Activated CD4-positive, alpha-beta T cell treated with anti-CD3 and anti-CD28 coated beads, Interleukin-2, amount 10 ng/mL, durations not matched to agents 7 days and 5 days (primary cell): ENCODE measurements at places on chromosomes 11 and 22. TPM values are rescaled to one million over a fixed set of nuclear protein-coding genes. Genes with fewer than 3 reads are reported as not detected.

The VWA5A gene
- total RNA-seq, result 6.8 TPM

The SEPTIN5 gene
- not detected for total RNA-seq

The NCR3LG1 gene
- 0.42 TPM for total RNA-seq

The BARX2 gene
- not detected for total RNA-seq

The KLHL35 gene
- 1.3 TPM for total RNA-seq

The PIWIL4 gene
- total RNA-seq, result 0.65 TPM

The GPR137 gene
- 32.2 TPM for total RNA-seq

The JAML gene
- 117 TPM for total RNA-seq

The TRIM34 gene
- 12.7 TPM for total RNA-seq

The RFPL3 gene
- total RNA-seq, result not detected

- H3K27ac ChIP-seq, result no peak overlapping the region
- no peaks in the 10 kb centered on the region for H3K27me3 ChIP-seq
- no peak overlapping the region for H3K4me3 ChIP-seq
- H3K36me3 ChIP-seq, result no peaks in the 10 kb centered on the region
Measured at GRCh38 chr11:35362521-35362980, 56.8 kb downstream of the SLC1A2 start.

GRCh38 chr11:834371-835316, 1.9 kb downstream of the CD151 start:
- H3K4me3 ChIP-seq, result peak overlapping the region; percentile 67
- peaks cover 19% of the 10 kb centered on the region for H3K4me1 ChIP-seq
- no peak overlapping the region for H3K27ac ChIP-seq

DNA sequence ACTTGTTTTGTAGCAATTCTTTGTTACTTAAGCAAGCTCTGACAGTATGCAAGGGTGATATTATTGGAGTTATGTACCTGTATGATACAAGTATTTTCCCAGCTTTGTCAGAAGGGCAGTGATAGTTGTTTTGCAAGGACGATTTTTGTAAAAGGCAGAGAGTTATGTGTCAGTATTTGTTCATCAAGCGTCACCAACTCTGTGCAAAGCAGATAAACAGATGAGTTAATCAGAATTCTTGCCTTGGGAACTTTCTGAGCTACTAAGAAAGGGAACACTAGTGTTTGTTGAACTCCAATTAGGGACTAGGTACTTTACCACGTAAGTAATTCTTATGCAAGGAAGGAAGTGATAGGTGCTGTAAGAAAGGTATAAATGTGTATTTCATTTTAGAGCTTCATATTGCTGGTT, 1.4 kb downstream of the USP47 start:
- no peak overlapping the region for H3K27ac ChIP-seq
- DNase-seq, result no peak
- H3K4me3 ChIP-seq, result no peak overlapping the region
- peaks cover 32% of the 10 kb centered on the region for H3K4me1 ChIP-seq

DNA sequence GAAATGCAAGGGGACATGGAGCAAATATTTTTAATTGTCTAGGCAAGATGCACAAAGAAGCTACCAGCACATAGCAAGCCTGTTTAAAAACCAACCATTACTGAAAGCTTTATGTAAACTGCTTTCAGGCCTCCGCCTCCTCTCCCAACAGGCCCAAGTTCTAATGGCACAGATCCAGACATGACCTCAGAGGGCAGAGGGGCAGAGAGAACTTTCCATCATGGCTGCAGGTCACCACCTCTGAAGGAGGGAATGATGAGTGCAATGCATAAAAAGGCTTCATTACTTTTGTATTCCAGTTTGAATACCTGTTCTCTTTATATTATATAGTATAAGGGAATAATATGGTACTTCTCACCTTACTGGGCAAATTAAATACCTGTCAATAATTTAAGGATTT, 15.2 kb downstream of the DDX17 start:
- H3K4me1 ChIP-seq, result peaks cover 60% of the 10 kb centered on the region
- peak overlapping the region; percentile 76 for H3K27ac ChIP-seq
- H3K4me3 ChIP-seq, result no peak overlapping the region
- no peaks in the 10 kb centered on the region for H3K27me3 ChIP-seq
- peaks cover 81% of the 10 kb centered on the region for H3K36me3 ChIP-seq

- no peaks in the 10 kb centered on the region for H3K4me1 ChIP-seq
- DNase-seq, result no peak
- peaks cover 15% of the 10 kb centered on the region for H3K27me3 ChIP-seq
- H3K27ac ChIP-seq, result no peak overlapping the region
Measured at GRCh38 chr11:45313171-45313865, 27.2 kb upstream of the SYT13 start.

DNA sequence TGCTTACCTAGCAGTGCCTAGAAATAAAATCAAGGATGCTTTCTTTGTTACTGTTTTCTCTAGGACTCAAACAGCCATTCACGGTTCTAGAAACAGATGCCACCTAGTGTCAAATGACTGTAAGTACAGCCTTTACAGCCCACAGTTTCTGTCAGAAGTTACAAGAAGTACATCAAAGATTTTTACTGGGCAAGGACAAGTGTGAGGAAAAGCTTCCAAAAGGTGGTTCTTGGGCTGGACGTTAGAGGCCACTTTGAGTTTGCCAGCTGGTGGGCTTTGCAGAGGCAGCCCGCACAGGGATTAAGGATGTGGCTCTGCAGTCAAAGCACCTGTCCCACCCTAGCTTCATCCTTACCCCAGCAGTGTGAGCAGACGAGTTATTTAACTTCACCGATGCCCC, 6.9 kb downstream of the KMT5B start:
- DNase-seq, result peak; percentile 46
- H3K27me3 ChIP-seq, result no peaks in the 10 kb centered on the region
- no peak overlapping the region for H3K27ac ChIP-seq
- H3K4me3 ChIP-seq, result no peak overlapping the region

- H3K4me3 ChIP-seq, result no peak overlapping the region
- no peaks in the 10 kb centered on the region for H3K27me3 ChIP-seq
- peaks cover 26% of the 10 kb centered on the region for H3K4me1 ChIP-seq
- no peak for DNase-seq
Measured at GRCh38 chr11:118933486-118933885, 7.8 kb upstream of the BCL9L start.

- H3K4me3 ChIP-seq, result no peak overlapping the region
- no peak overlapping the region for H3K27ac ChIP-seq
- no peaks in the 10 kb centered on the region for H3K36me3 ChIP-seq
- peak; percentile 14 for DNase-seq
- H3K27me3 ChIP-seq, result no peaks in the 10 kb centered on the region
Measured at GRCh38 chr11:33500861-33501479, 199.7 kb downstream of the C11orf91 start.

DNA sequence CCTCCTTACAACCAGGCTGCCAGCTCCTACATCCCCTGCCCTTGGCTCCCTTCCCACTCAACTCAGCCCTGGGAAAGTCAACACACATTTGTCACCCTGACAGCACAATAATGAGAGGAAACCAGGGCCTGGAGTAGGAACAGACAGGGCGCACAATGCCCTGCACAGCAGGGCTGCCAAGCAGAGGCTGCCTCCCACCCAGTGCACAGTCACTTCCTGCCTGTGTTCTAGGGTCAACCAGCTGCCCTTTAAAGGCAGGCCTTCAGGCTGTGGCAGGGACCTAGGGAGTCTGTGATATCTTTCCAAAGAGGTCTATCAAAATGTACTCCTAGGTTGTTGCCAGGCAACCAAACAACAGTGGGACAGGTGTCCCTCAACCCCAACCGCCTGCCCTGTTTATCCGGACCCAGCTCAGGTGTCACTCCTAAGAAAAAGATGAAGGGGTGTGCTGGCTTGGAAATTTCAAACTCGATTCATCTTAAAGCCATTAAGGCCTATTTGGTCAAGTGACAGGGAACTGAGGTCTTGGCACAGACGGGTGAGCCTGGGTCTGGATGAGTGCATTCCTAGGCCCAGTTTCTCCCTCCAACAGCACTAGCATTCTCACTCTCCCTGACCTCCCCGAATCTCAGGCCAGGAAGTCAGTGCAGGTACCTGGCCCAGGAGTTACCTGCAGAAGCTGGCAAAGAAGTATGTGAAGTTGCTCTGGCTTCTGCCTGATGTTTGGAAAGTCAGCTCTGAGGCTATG, 110.3 kb upstream of the PITPNB start:
- DNase-seq, result no peak
- H3K4me1 ChIP-seq, result no peaks in the 10 kb centered on the region
- H3K27ac ChIP-seq, result no peak overlapping the region
- H3K27me3 ChIP-seq, result no peaks in the 10 kb centered on the region
- no peak overlapping the region for H3K4me3 ChIP-seq

DNA sequence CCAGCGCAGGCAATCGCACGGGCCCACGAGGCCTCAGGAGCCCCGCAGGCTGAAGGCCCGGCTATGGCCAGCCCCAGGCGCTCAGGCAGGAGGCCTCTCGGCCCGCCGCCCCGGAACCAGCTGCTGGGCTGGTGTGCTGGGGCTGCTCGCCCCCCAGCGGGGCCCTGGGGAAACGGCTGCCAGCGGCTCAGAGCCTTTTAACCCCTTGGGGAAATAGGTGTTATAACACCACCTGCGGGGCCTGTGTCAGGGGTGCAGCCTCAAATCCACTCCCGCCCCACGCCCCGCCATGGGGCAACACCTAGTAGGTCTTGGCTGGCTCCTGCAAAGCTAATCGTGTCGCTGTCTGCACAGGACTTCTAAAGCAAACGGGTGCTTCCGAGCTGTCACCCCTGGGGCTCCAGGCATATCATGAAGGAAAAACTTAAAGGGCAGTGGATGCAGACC, 237.4 kb downstream of the TTC28 start:
- H3K4me3 ChIP-seq, result peak overlapping the region; percentile 73
- H3K27me3 ChIP-seq, result peaks cover 16% of the 10 kb centered on the region
- H3K4me1 ChIP-seq, result peaks cover 24% of the 10 kb centered on the region
- DNase-seq, result peak; percentile 81
- peak overlapping the region; percentile 83 for H3K27ac ChIP-seq
- no peaks in the 10 kb centered on the region for H3K36me3 ChIP-seq

DNA sequence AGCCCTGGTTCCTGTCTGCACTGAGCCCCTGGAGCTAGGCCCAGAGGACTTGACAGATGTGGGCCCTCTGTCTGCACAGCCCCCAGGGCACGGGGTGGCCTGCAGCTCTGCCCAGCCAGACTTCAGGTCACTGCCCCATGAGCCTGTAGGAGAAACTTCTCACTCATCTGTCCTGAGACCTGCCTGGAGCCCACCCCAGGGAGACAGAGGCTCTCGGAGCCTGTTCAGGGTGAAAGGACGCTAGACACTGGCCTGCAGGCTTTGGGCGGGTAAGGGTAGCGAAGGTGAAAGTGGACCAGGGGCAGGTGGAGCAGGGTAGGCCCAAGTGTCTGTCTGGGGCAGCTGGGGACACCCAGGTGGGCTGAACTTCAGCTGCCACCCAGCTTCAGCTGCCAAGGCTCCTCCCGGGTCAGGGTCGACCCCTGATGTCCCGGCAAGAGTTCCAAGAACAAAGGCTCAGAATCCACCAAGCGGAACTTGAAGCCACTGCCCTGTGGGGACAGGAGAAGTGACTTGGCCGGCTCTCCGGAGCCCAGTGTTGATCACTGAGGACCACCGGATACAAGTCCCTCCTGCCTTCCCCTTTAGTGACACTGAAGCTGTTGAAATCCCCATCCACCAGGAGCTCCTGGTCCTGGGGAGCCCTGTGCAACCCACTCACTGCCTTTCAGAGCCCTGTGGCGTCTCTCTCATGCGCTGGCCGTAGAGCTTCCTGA, 90.3 kb downstream of the KCNQ1 start:
- no peaks in the 10 kb centered on the region for H3K27me3 ChIP-seq
- H3K4me3 ChIP-seq, result no peak overlapping the region
- H3K36me3 ChIP-seq, result no peaks in the 10 kb centered on the region
- no peak overlapping the region for H3K27ac ChIP-seq
- H3K4me1 ChIP-seq, result peaks cover 18% of the 10 kb centered on the region

GRCh38 chr11:119992171-119993051, 145.5 kb downstream of the TRIM29 start:
- H3K4me1 ChIP-seq, result no peaks in the 10 kb centered on the region
- no peak overlapping the region for H3K4me3 ChIP-seq
- H3K27ac ChIP-seq, result no peak overlapping the region
- no peak for DNase-seq
- no peaks in the 10 kb centered on the region for H3K36me3 ChIP-seq

GRCh38 chr11:93133488-93134109, 64.2 kb downstream of the SLC36A4 start:
- H3K4me3 ChIP-seq, result no peak overlapping the region
- no peak for DNase-seq
- no peaks in the 10 kb centered on the region for H3K27me3 ChIP-seq
- H3K4me1 ChIP-seq, result no peaks in the 10 kb centered on the region
- H3K27ac ChIP-seq, result no peak overlapping the region
- peaks cover 2% of the 10 kb centered on the region for H3K36me3 ChIP-seq

DNA sequence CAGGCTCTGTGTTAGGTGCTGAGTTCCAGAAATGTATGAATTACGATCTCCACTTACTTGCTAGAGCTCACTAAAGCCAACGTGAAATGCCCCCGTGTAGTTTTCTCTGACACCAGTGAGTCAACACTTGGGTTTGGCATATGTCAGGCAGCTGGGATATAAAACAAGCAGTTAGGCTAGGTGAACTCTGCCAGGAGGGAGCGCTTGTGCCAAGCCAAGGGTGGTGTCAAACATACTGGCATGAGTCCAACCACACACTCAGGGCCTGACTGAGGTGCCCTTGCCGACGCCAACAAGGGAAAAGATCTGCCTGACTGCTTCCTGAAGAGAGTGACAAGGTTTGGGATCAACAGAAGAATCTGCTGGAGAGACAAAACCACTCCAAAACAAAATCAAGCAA, 167.8 kb upstream of the NARS2 start:
- peaks cover 5% of the 10 kb centered on the region for H3K27me3 ChIP-seq
- H3K4me3 ChIP-seq, result no peak overlapping the region
- H3K27ac ChIP-seq, result no peak overlapping the region
- no peaks in the 10 kb centered on the region for H3K4me1 ChIP-seq
- H3K36me3 ChIP-seq, result no peaks in the 10 kb centered on the region

- DNase-seq, result no peak
- H3K27me3 ChIP-seq, result no peaks in the 10 kb centered on the region
- H3K4me3 ChIP-seq, result no peak overlapping the region
Measured at GRCh38 chr11:63877658-63878241, 38.8 kb downstream of the MARK2 start.

DNA sequence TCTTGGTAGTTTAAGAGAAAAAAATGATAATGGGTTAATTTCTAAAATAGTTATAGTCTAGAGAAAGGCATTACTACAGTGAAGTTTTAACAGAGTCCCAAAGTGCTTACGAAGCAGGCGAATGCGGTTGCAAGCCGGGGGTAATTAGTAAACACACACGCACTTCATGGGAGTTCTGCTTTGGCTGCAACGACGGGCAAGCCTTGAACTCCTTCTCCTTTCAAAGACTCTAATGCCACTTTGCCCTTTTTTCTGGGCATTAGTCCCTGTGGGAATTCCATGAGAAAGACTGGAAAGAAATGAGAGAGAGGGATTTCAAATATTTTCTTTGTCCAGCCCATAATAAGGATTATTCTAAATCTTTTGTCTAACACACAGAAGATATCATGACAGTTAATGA, 66.1 kb downstream of the TENM4 start:
- no peak for DNase-seq
- no peak overlapping the region for H3K4me3 ChIP-seq

- no peaks in the 10 kb centered on the region for H3K27me3 ChIP-seq
- H3K36me3 ChIP-seq, result no peaks in the 10 kb centered on the region
- H3K4me1 ChIP-seq, result no peaks in the 10 kb centered on the region
- no peak overlapping the region for H3K27ac ChIP-seq
Measured at GRCh38 chr11:15987046-15987445, 369.3 kb downstream of the SOX6 start.

- H3K4me3 ChIP-seq, result no peak overlapping the region
- no peaks in the 10 kb centered on the region for H3K27me3 ChIP-seq
- DNase-seq, result no peak
- H3K27ac ChIP-seq, result no peak overlapping the region
Measured at GRCh38 chr11:23288003-23288783, 427.9 kb upstream of the CCDC179 start.
